RWPE1 (cell line): ENCODE measurements at places on chromosomes 7 and 10.

DNA sequence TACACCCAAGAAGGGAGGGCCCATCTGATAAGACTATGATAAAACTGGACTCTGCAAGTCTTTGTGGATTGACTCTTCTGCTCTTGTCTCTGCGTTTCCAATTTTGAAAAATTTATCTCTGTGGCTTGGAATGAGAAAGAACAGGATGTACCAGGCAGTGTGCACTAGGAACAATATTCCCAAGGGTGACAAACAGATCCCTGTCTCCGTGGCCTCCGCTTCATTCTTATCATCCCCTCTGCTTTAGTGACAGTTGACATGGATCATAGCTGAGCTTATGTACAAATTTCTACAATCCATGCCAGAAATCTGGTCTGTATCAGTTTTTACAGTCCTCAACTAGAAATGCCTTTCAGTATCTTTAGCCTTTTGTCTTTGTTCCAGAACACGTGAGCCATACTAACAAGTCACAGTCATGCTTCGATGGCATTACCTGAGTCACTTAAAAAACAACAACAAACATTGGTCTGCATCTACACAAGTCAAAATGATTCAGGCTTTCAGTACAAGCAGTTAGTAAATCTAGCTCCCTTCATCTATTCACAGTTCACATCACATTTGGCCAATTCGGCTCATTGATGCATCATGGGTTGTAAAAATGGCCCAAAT, 393.6 kb upstream of the CELF2 start:
- no peak for DNase-seq

GRCh38 chr10:20811131-20811530, 86.0 kb downstream of the NEBL start:
- DNase-seq, result no peak

DNA sequence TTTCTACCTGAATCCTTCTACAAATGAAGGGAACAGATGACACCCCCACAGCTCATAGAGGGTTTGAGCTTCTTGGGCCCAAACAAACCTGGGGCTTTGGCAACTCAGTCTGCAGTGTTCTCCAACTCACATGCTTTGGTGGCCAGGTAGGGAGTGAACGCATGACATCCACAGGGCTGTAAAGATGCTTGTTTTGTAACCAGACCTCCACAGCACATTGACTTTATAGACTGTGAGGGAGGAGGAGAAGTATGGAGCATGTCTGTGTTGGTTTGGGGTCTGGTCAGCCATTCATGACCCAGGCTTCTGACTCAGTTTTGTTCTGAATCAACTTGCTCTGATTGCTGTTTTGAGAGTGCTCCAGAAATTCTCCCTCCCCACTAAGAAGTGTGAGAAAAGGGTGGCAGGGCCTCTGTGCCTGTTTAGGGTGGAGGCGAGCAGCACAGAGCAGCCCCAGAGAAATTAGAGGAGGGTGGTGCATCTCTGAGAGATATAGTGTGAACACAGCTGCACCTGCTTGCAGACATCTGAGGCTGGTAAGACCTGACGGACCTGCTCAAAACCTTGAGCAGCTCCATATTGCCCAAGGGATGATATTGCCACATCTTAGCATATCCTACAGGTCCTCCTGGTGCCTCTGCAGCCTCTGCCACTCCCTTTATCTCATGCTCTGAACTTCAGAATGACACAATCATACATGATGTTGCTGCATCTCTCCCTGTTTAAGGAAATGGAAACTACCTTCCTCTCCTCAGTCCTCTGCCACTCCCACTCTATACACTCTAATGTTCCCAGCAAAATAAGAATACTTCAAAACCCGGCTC, 287.7 kb downstream of the ABCA13 start:
- peak; percentile 6 for DNase-seq

GRCh38 chr7:7517754-7518153, 17.9 kb downstream of the COL28A1 start:
- no peak for DNase-seq

GRCh38 chr7:90246171-90246570, 1.2 kb downstream of the CFAP69 start:
- peak; percentile 0 for DNase-seq

- no peak for DNase-seq
These were observed 5.0 kb downstream of the TRUB1 start for GRCh38 chr10:114943000-114943399.

DNA sequence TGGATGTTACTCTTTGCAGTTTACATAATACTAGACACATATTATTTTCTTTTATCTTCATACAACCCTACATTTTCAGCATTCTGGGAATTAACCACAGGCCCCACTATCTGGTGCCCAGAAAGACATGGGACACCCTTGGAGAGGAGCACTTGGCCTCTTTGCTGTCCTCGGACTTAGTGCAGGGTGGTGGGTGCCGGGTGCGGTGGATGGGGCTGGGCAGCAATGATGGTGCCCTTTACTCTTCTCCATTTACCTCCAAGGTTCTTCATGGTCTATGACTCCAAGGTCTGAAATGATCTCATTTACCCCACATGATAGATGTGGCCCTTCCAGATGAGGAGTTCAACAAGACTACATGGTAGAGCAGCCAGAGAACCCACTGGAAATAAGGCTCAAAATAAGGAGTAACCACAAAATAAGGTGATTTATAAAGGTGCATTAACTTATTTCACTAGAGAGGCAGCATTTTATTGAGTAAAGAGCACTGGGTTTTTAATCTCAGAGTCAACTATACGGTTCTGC, 56.2 kb upstream of the IGFBP3 start:
- no peak for DNase-seq

DNA sequence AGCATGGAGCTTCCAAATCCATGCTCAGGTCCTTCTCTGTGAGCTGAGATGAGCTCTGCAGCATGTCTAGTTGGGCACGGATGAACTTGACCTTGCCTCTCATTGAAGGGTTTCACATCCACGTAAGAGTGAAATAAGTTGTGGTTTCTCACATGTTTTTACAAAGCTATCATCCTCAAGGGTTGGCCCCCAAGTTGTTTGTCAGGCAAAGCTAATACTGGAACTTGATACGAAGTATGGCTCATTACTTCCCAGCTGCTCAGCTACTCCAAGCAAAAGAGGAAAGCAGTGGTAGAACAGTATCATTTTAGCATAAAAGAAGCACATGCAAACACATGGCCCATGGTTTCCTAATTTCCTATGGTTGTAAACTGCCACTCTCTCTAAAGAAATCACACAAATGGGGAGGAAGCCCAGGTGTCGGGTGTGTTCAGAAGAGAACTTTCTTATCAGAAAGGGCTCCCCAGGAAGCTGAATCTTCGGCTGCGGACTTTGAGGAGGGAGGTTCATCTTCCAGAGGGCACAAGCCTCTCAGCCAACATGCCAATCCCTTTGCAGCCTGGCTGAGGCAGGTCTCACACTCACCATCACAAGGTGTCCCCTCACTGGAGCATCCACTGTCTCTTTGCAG, 45.3 kb downstream of the PDLIM1 start:
- no peak for DNase-seq

DNA sequence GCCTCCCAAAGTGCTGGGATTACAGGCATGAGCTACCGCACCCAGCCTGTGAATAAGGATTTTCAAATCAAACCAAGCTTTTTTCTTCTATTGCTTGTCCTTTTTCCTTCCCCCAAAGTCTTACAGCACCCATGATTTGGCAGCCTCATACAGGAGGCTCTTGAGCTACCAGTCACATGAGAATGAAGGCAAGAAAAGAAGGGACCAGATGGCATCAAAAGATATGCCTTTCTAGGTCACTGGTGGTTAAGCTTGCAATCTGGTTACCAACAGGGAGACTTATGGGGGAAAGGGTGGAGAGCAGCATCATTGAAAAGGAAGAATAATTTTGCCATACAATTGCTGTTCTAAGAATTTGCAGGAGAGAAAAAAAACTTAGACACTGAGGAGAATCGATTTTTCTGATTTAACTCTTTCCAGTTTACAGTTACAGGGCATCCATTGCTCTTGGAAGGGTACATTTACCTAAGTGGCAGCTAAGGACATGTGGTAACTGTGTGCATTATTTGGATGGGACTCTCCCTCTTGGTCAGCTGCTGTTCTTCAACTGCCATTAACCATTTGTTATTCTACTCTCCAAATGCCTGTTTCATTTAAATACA, 29.5 kb downstream of the SMNDC1 start:
- DNase-seq, result no peak

DNA sequence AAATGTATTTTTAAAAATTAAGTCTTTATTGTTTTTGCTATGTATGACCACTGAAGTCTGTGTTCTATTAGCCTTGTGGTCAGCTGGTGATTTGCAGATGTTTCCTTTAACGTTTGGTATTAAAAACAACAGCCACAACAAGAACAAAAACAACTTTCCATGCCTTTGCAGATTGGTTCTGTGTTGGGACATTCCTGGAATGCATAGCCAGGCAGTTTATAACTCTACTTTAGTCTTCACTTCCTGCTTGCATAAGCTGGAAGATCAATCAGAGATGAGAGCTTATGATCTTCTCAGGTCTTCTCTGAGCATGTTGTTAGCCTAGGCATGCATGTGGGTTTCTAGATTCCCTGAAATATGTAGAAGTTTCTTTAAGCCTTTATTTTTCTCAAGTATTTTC, 58.9 kb upstream of the SEMA3C start:
- no peak for DNase-seq

- no peak for DNase-seq
These were observed 181.7 kb downstream of the TCF7L2 start for GRCh38 chr10:113131613-113132261.

- DNase-seq, result no peak
These were observed 38.2 kb upstream of the PLEKHA1 start for GRCh38 chr10:122336332-122336731.

DNA sequence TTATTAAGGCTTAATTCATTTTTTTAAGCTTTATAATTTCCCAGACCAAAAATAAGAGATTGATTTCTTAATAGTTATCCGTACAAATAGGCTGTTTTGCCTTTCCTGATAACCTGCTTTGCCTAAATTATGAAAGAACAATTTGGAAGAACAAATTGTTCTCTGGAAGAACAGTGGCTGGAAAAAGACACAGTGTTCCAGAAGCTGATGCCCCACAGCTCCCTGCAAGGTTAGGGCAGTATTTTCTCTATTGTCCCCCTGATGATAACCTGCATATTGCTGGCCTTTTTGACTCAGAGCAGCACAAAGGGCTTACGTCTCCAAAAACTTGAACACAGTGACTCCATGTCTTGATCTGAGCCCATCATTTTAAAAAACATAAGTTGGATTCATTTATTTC, 151.5 kb downstream of the CSTF2T start:
- no peak for DNase-seq

DNA sequence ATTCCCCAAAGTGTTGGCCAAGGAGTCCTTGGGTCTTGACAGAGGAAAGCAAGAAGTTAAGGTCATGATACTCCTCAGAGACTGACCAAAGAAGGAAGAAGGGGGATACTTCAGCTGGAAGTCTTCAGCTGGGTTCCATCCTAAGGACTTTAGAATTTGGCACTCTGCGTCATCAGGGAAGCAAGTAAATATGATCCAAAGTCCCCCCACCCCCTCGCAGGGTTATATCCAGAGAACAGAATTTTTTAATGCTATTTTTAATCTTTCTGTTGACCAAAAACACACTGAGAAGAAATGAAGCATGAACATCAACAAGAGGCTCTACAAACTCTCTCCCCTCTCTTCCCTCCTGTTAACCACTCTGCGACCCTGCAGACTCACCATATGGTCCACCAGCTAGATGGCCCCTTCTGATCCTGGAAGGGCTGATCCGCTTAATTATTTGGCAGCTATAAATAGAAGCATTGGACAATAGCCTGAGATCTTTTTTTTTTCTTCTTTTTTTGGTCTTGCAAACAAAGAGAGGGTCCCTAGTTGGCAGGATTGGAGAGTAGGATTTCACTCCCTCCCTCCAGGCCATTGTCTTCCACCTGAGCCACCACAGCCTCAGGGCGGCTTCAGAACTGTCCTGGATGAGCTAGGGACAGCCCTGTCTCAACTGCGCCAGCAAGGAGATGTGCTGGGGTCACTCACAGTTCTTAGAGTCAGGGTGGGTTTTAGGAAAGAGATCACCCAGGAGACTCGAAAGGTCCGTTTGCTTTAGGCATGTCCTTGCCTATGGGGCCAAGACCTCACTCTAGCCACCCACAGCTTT, 196.0 kb downstream of the KCNMA1 start:
- no peak for DNase-seq

DNA sequence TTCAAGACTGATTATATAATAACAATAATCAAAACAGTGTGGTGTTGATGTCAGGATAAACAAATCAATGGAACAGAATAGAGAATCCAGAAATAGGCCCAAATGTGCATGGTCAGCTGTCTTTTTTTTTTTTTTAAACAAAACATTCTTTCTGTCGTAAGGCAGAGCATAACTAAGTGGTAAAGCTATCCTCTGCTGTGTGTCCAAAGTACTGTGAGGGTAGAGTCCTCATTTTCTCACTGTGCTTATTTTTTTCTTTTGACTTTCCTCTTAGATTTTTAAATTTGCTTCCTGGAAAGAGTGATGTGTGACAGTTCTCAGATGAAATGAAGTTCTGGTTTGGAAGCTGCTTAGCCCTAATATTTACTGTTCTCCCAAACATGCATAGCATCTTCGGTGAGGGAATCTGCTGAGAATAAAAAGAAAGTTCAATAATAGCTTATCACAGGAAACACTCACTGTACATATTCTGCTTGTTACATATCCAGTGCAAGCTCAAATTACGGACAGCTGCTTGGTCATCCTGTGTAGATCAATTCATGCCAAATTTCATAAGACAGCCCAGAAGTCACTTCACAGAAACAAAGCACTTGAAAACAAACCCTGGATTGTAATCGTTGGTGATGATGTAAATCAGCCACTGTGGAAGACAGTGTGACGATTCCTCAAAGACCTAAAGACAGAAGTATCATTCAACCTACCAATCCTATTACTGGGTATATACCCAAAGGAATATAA, 423.9 kb downstream of the NEBL start:
- DNase-seq, result no peak

DNA sequence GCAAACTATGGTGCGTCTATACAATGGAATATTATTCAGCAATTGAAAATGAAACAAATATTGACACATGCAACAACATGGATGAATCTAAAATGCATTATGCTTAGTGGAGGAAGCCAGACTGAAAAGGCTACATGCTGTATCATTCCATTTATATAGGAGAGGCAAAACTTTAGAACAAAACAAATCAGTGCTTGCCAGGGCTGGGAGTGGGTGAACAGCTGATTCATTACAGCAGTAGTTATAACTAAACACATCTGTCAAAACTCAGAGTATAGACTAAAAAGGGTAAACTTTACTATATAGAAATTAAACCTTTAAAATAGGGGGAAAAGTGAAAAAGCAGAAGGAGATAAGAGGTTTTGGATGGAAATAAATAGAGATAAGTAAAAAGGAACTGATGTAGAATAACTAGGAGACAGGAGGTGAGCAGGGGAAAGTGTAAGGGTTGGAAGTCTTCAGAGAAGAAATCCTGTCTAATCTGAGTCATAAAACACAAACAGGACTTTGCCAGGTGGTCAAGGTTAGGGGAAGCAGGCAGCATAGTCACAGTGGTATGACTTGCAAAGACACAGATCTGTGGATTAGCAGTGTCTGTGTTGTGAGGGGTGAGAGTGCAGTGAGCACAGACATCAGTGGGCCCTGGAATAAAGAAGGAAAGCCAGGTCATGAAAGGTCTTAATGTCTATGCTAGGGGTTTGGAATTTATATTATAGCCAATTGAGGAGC, 349.8 kb downstream of the PHTF2 start:
- no peak for DNase-seq

DNA sequence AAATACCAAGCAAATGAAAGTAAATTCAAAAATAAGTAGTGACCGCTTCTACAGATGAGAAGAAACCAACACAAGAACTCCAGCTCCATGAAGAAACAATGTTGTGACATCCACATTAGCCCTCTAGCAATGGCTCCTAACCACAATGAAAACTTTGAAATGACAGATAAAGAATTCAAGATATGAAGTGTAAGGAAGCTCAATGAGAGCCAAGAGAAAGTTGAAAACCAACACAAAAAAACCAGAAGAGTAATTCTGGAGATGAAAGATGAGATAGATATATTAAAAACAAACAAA, 68.2 kb upstream of the DDC start:
- no peak for DNase-seq
